Kidney (tissue), 22 donors: ENCODE measurements at places on chromosomes 3 and 15. TPM values are rescaled to one million over a fixed set of nuclear protein-coding genes. Genes with fewer than 3 reads are reported as not detected.

Gene KNG1
- 8.7 TPM for total RNA-seq

Gene UACA
- 92.7 TPM for total RNA-seq

GRCh38 chr15:79778378-79778990 is 118.3 kb downstream of the MTHFS start:
- H3K4me3 ChIP-seq: no peak overlapping the region
- no peak for DNase-seq
- H3K4me1 ChIP-seq: no peaks in the 10 kb centered on the region
- H3K27me3 ChIP-seq: no peaks in the 10 kb centered on the region
- no peak overlapping the region for H3K27ac ChIP-seq

DNA sequence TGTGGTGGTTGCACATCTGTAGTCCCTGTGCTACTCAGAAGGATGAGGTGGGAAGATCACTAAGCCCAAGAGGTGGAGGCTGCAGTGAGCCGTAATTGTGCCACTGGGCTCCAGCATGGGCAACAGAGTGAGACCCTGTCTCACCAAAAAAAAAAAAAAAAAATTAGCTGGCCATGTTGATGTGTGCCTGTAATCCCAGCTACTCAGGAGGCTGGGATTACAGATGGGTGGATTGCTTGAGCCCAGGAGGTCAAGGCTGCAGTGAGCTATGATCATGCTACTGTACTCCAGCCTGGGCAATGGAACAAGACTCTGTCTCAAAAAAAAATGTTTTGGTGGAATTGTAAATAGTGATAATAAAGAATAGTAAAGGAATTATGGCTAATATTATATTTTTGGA is 9.9 kb downstream of the ATRIP start:
- no peak for DNase-seq
- H3K4me1 ChIP-seq: no peaks in the 10 kb centered on the region
- H3K36me3 ChIP-seq: peaks cover 12% of the 10 kb centered on the region

GRCh38 chr3:34260271-34261000 is 462.0 kb downstream of the PDCD6IP start:
- no peaks in the 10 kb centered on the region for H3K36me3 ChIP-seq
- no peak for DNase-seq
- no peak overlapping the region for H3K4me3 ChIP-seq
- H3K4me1 ChIP-seq: peaks cover 2% of the 10 kb centered on the region

- no peaks in the 10 kb centered on the region for H3K36me3 ChIP-seq
- H3K27ac ChIP-seq: no peak overlapping the region
- no peak for DNase-seq
- H3K4me1 ChIP-seq: no peaks in the 10 kb centered on the region
These were observed 908.2 kb upstream of the NR2F2 start for GRCh38 chr15:95422255-95422654.
